ENCODE measurements at places on chromosomes 2 and 18. TPM values are rescaled to one million over a fixed set of nuclear protein-coding genes. Genes with fewer than 3 reads are reported as not detected.

The REG3G gene
- total RNA-seq, result not detected

The NPPC gene
- total RNA-seq, result 0.57 TPM

The PCARE gene
- not detected for total RNA-seq

The PFN4 gene
- total RNA-seq, result not detected

The ADD2 gene
- 46.2 TPM for total RNA-seq

The WNT6 gene
- not detected for total RNA-seq

The SLC23A3 gene
- 0.84 TPM for total RNA-seq

The AGFG1 gene
- 153 TPM for total RNA-seq

The NT5DC4 gene
- not detected for total RNA-seq

The EPHA4 gene
- total RNA-seq, result 3.0 TPM

The CLEC4F gene
- not detected for total RNA-seq

The IL36RN gene
- total RNA-seq, result not detected

The SIX3 gene
- total RNA-seq, result not detected

- no peaks in the 10 kb centered on the region for H3K4me1 ChIP-seq
- H3K27ac ChIP-seq, result no peak overlapping the region
Observed at GRCh38 chr2:8922431-8922830, 81.1 kb downstream of the MBOAT2 start.

GRCh38 chr2:8984855-8985254, 18.6 kb downstream of the MBOAT2 start:
- H3K27ac ChIP-seq, result no peak overlapping the region
- H3K4me3 ChIP-seq, result no peak overlapping the region
- DNase-seq, result no peak
- no peaks in the 10 kb centered on the region for H3K4me1 ChIP-seq
- no peaks in the 10 kb centered on the region for H3K36me3 ChIP-seq

- no peak for DNase-seq
- H3K27ac ChIP-seq, result no peak overlapping the region
Observed at GRCh38 chr2:200089040-200089755, 133.8 kb downstream of the MAIP1 start.

DNA sequence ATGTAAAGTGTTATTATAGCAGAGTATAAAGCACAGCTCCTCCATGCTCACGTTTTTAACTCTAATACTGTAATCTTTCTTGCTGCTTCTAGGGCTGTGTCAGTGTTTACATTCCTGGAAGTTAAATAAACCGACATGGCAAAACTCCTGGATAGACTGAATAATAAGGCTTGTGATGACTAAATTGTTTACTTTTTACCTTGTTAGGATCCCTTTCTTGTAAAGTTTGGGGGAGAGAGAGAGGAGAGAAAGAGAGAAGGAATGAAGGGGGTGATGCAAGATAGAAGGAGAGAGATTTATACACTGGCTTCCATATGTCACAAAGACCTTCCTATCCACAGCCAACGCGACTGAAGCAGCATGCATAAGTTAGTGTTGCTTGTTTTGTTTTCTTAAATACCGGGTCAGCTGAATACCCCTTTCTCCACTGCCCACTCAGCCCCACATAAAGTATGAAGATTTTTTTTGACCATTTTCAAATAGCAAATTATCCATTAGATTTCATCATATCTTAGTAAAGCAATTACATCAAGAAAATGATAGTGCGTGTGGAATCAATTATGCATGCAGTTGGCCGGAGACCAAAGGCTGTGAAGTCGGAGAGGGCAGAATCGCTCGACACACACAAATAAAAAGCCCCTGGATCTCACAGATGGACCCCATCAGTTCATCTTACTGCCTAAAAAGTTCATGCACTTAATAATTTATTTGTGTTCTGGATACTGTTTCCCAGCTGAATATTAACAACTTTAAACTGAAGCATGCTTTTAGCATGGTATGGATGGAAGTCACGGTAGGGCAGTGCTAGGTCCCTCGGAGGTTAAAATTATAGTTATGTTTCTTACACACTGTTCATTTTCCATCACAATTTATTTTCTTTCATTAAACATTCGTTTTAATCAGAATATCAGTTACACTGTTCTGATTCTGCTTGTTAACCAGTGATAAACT, 20.1 kb downstream of the BCL11A start:
- no peaks in the 10 kb centered on the region for H3K4me1 ChIP-seq
- H3K27ac ChIP-seq, result no peak overlapping the region
- H3K27me3 ChIP-seq, result peaks cover 43% of the 10 kb centered on the region
- H3K36me3 ChIP-seq, result no peaks in the 10 kb centered on the region
- no peak for DNase-seq

GRCh38 chr2:71277536-71278103, 50.7 kb upstream of the PAIP2B start:
- peaks cover 2% of the 10 kb centered on the region for H3K36me3 ChIP-seq
- peak; percentile 27 for DNase-seq
- peak overlapping the region; percentile 69 for H3K4me3 ChIP-seq
- peaks cover 68% of the 10 kb centered on the region for H3K27me3 ChIP-seq
- H3K4me1 ChIP-seq, result peaks cover 8% of the 10 kb centered on the region

- H3K4me3 ChIP-seq, result no peak overlapping the region
- peaks cover 1% of the 10 kb centered on the region for H3K27me3 ChIP-seq
- no peak overlapping the region for H3K27ac ChIP-seq
- no peaks in the 10 kb centered on the region for H3K4me1 ChIP-seq
Observed at GRCh38 chr18:54613174-54613573, 22.1 kb downstream of the DYNAP start.

DNA sequence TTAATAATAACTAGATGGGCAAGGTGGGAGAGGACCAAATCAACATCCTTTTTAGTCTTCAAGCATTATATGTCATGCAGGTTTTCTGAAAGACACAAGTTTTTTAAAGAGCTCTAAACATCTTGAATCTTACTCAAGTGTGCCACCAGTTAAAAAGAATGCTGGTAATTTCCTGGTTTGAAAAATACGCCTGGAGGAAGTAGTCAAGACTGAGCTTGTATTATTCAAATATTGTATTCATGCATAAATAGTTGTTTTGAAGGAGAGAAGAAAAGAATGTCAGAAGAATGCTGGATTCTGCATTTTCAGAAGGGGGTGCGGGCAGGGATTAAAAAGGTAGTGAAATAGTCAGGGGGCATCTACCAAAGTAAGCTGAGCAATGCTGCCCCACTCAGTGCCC, 90.7 kb downstream of the WDPCP start:
- H3K27me3 ChIP-seq, result no peaks in the 10 kb centered on the region
- H3K27ac ChIP-seq, result no peak overlapping the region
- H3K4me1 ChIP-seq, result no peaks in the 10 kb centered on the region
- no peak overlapping the region for H3K4me3 ChIP-seq

GRCh38 chr18:80026363-80026762, 7.9 kb upstream of the RBFA start:
- H3K4me3 ChIP-seq, result no peak overlapping the region
- peaks cover 38% of the 10 kb centered on the region for H3K36me3 ChIP-seq
- H3K27me3 ChIP-seq, result no peaks in the 10 kb centered on the region

- H3K4me1 ChIP-seq, result no peaks in the 10 kb centered on the region
- DNase-seq, result no peak
- no peak overlapping the region for H3K27ac ChIP-seq
- no peak overlapping the region for H3K4me3 ChIP-seq
- no peaks in the 10 kb centered on the region for H3K36me3 ChIP-seq
Observed at GRCh38 chr2:23207871-23208270, 177.1 kb upstream of the KLHL29 start.

DNA sequence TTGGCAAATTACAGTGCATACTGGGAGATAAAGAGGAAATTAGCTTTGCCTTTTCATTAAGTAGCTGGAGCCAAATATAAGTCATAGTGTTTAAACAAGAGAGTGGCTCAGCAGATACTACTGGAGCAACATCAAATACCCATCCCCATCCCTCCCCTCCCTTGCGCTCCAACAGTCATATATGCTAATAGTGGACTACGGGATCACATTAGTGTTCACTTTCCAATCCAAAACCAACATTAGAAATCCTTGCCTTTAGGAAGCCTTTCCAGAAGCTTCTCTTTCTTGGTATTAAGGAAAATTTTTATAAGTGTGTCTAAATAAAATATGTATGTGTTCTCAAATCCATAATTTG, 1669.3 kb downstream of the SUCLG1 start:
- no peaks in the 10 kb centered on the region for H3K36me3 ChIP-seq
- H3K27ac ChIP-seq, result no peak overlapping the region
- no peak for DNase-seq
- H3K4me1 ChIP-seq, result no peaks in the 10 kb centered on the region

GRCh38 chr2:212536817-212537725, 1.5 kb downstream of the ERBB4 start:
- peak overlapping the region; percentile 24 for H3K4me3 ChIP-seq
- H3K27ac ChIP-seq, result no peak overlapping the region
- peaks cover 2% of the 10 kb centered on the region for H3K36me3 ChIP-seq
- H3K4me1 ChIP-seq, result peaks cover 15% of the 10 kb centered on the region
- peaks cover 52% of the 10 kb centered on the region for H3K27me3 ChIP-seq

DNA sequence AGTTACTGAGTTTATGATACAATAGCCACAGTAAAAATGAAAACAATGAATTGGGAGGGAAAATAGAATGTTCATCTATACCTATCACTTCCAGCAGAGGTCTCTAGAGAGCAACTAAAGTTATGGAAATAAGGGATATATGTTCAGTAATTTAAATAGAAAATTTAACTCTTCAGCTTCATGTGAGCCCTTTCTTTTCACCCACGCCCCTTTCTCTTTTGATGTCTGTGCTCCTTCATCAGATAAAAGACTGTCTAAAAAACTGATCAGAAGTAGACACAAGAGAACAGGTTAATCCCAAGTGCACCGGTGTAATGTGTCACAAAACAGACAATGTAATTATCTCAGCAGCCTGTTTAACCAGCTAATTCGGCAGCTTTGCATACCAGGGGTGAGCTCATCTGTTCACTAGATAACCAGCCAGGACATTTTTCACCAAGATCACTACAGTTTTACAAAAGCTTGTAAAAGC, 238.5 kb upstream of the ERBB4 start:
- no peak overlapping the region for H3K4me3 ChIP-seq
- peaks cover 2% of the 10 kb centered on the region for H3K27me3 ChIP-seq
- no peak overlapping the region for H3K27ac ChIP-seq
- no peaks in the 10 kb centered on the region for H3K4me1 ChIP-seq
- no peaks in the 10 kb centered on the region for H3K36me3 ChIP-seq
- DNase-seq, result no peak

DNA sequence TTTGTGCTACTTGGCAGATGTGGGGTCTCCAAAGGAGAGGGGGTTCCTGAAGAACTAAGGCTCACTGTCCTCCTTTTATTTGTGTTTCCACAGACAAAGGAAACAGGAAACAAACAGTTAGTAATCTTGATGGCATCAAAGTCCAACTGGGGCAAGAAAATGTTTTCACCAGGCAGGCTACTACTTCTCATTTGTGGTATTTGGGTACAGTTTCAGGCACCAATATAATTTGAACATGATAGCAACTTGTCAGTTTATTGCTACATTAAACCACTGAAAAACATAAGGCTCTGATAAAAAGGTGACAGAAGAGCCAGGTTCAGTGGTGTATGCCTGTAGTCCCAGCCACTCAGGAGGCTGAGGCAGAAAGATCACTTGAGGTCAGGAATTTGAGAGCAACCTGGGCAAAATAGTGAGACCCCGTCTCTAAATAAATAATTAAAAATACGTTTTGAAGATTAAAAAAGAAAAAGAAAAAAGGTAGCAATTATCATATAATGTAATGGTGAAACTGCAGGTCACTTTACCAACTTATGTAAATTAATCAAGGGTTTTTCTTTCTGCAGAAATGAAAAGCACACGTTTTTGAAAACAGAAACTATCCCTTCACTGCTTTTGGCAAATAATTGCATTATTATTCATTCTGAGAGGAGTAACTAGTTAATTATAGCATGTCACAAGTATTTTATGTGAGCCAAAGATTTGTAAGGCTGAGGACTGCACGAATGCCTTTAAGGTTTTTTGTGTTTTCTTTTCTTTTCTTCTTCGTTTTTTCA, 157.5 kb upstream of the CAVIN2 start:
- H3K27ac ChIP-seq, result no peak overlapping the region
- H3K36me3 ChIP-seq, result no peaks in the 10 kb centered on the region
- DNase-seq, result no peak
- peaks cover 6% of the 10 kb centered on the region for H3K27me3 ChIP-seq

- no peak for DNase-seq
- H3K4me3 ChIP-seq, result no peak overlapping the region
- no peak overlapping the region for H3K27ac ChIP-seq
- H3K36me3 ChIP-seq, result no peaks in the 10 kb centered on the region
Observed at GRCh38 chr2:188378371-188378950, 86.8 kb downstream of the GULP1 start.

DNA sequence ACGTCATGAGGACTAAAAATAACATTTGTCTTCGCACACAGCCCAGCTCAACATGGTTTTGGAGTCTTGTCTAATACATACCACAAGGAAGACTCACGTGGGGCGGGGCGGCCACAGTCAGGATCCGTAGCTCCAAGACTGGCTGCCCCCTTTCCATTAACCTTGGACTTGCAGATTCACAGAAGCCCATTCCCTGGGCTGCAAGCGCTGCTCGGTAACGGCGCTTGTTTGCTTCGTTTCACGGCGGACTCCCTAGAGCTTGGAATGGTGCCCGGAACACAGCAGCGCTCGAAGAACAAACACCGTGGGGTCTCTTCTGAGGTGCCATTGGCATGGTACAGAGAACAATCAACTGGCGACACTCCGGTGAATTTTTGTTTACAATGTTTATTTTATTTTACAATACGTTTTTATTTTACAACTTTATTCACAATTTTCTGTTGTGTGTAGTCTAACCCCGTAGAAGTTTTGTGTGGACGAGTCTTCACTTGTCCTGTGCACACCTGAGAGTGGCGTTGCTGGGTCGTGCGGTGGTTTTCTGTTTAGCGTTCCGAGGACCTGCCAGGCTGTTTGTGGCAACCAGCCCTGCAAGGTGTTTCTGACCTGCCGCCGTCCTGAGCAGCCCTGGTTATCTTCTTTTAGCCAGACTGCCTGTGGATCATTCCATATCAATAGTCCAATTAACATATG, 126.5 kb downstream of the GALR1 start:
- DNase-seq, result no peak
- peaks cover 8% of the 10 kb centered on the region for H3K27me3 ChIP-seq
- no peaks in the 10 kb centered on the region for H3K36me3 ChIP-seq

- no peaks in the 10 kb centered on the region for H3K4me1 ChIP-seq
- no peak for DNase-seq
- no peaks in the 10 kb centered on the region for H3K36me3 ChIP-seq
- H3K27me3 ChIP-seq, result no peaks in the 10 kb centered on the region
Observed at GRCh38 chr2:179344970-179345369, 80.3 kb upstream of the SESTD1 start.

GRCh38 chr2:10170256-10170655, 47.7 kb downstream of the RRM2 start:
- no peaks in the 10 kb centered on the region for H3K27me3 ChIP-seq
- peaks cover 5% of the 10 kb centered on the region for H3K36me3 ChIP-seq
- DNase-seq, result no peak

DNA sequence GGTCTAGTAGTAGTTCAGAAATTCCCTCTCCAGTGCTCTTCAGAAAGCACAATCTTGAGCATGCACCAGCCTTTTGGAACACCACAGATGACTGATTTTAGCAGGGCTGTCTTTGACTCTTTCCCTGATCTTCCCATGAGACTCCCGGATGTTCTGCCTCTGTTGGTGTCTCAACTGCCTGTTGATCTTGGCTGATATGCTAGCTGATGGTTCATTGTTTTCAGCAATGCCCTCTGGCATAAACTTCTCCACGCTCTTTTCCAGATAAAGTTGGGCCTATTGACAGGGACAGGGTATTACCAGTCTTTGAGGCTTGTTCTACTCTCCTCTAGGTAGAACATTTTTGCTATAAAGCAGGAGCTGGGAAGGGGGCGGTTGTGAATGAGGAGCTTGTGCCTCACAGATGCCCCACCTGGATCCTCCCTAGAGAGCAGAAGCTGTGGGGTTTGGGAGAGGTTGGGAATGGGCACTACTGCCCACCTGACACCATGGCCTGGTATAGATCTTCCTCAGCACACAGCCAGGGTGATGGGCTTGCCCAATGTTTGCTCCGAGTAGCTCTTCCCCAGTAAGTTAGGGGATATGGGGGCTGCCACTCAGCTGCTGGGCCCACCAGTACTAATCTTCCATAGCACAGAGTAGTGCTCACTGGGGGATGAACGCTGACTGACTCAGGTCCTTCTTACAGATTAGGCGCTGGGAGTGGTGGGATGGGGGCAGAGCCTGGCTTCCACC, 111.3 kb downstream of the PTGR3 start:
- H3K4me1 ChIP-seq, result no peaks in the 10 kb centered on the region
- no peak overlapping the region for H3K27ac ChIP-seq
- DNase-seq, result no peak

Measured in activated naive CD4-positive, alpha-beta T cell treated with anti-CD3 and anti-CD28 coated beads for 36 hours (primary cell).